ENCODE measurements at places on chromosomes 4 and X.
A peak's percentile ranks its signal among the peaks of the same experiment; 100 is the strongest.

GRCh38 chr4:124123181-124123580 is 589.4 kb downstream of the ANKRD50 start:
- no peak for DNase-seq

GRCh38 chrX:97845451-97845850 is 961.7 kb downstream of the RPA4 start:
- no peak for DNase-seq

DNA sequence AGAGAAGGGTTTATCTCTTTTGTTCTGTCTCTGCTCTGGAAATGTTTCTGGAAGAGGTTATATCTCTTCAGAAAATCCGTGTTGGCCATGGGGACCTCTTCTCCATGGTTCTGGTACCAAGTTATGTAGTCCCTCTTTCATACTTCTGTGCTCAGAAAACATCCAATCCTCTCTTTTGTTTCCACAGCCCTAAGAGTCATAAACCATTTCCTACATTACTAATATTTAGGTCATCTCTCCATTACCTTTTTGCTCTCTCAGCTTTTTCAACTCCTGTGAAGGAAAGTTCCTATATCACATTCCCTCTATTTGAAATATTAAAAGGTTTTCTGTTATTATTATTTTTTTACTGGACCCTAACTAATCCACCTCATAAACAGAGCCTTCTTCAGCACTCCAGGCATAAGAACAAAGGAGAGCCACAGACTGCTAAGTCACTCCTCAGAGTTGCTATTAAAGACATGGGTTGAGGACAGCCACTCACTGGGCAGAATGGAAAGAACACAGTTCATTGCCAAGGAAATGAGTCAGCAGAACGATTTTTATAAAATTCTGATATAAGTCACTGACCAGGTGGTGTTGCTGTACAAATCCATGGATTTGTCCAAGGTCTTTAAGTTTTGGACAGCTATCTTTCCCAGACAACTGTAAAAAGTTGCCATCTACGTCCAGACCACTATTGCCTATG is 122.4 kb upstream of the NPY2R start:
- DNase-seq, result no peak

DNA sequence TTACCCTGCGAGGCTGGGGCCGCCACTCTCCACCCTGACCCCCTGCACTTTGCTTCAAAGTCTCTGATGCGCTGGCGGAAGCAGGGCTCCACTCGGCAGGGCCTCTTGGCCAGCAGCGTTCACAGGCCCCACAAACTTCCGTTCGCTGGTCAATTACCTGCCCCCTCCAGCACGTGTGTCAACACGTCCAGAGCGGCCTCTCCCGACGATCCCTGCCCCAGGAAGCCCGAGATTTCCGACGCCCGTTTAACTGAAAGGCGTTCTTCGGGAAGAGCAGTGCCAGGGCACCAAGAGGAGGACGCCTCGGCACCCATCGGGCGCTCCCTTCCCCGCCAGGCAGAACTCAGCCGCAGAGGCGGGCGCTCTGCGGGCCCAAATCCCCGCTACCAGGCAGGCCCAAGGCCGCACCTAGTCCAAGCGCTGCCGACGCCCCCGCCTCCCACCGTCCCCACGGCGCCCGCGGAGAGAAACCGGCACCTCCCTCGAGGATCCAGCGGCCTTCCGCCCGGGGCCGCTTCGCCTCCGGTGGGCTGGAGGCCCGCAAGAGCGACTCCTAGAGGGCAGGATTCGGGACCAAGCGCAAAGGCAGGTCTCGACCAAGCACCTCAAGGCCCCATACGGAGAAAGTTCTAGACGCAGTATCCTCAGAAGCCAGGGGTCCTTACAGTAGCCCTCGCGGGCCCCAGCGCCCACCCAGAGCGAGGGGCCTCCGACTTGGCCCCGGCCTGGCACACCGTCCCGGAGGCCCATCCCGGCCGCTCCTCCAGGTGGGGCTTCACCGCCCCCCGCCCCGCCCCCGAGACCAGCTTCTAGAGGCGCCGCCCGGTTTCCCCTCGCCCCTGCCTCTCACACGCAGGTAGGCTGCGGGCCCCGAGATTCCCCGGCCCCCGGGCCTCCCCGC is 586 bp downstream of the BCAP31 start:
- no peak for DNase-seq

DNA sequence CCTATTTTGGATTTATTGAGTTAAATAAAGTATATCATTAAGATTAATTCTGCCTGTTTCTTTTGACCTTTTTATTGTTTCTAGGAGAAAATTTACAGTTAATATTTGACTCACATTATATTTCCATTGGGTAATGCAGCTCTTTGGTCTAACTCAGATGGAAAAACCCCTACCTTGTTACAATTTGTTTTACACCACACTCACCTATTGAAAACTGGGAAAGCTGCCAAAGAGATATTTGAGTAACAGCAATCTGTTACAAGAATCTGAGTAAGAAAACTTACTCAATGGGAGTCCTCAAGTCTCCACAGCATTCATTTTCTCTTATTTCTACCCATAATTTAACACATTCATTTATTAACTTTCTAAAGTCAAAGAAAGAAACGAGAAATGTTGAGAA is 108.0 kb upstream of the TLL1 start:
- no peak for DNase-seq

GRCh38 chrX:39772057-39772832 is 325.5 kb downstream of the BCOR start:
- no peak for DNase-seq

DNA sequence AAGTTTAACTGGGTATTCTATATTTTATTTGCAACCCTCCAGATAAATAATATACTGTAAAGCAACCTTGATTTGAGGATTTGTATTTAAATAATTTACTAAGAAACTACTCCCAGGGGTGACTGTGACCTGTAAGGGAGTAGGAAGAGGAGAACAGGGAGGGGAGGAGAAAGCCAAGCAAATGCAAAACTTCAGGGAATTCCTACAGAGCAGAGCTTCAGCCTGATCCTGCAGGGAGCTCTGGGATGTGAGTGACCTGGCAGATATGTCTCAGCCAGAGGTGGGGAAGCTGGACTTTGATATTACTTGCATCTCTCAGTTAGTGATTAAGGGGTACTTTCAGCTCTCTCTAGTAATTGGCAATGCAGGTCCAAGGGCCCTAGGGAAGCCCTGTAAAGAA is 302.0 kb downstream of the FRMPD4 start:
- DNase-seq, result no peak

- DNase-seq, result peak; percentile 72
These were observed 84.1 kb downstream of the TMEM164 start for GRCh38 chrX:110086916-110087484.

GRCh38 chr4:8356856-8357255 is 83.7 kb downstream of the ACOX3 start:
- DNase-seq, result no peak
